NCI-H1417 treated with DMSO at 0.1 percent for 48 hours (cell line): ENCODE measurements at places on chromosomes 7 and 10.
A peak's percentile ranks its signal among the peaks of the same experiment; 100 is the strongest.

DNA sequence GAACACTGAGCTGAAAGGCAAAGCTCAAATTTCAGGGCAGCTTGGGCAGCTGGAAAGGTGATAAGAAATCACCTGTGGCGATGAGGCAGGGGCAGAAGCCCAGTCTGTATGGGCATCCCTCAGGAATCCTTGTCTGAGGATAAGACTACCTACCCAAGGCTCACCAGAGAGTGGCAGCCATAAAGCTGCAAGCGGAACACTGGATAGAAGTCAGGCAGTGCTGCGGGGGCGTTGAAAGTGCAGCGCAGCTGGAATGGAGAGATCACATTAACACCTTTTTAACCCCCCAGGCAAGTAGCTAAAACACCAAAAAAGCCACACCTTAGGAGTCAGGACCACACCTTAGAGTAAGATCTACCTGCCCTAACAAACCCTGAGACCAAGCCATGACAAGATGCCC lies 38.2 kb downstream of the ABCB5 start:
- no peak for DNase-seq

GRCh38 chr10:133520193-133520738 lies 6.9 kb upstream of the CYP2E1 start:
- DNase-seq, result no peak

DNA sequence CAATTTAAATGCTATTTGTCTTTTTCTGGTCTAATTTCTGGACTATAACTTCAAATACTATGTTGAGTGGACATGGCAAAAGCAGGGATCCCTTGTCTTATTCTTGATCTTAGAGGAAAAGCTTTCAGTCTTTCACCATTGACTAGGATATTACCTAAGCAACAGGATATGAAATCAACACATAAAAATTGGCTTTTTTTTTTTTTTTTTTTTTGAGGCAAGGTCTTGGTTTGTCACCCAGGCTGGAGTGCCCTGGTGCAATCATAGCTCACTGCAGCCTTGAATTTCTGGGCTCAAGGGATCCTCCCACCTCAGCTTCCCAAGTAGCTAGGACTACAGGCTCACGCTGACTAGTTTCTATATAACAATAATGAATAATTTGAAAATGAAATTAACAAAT lies 90.8 kb downstream of the JMJD1C start:
- DNase-seq, result no peak

- no peak for DNase-seq
Observed at GRCh38 chr10:124425227-124425962, 6.7 kb upstream of the OAT start.

DNA sequence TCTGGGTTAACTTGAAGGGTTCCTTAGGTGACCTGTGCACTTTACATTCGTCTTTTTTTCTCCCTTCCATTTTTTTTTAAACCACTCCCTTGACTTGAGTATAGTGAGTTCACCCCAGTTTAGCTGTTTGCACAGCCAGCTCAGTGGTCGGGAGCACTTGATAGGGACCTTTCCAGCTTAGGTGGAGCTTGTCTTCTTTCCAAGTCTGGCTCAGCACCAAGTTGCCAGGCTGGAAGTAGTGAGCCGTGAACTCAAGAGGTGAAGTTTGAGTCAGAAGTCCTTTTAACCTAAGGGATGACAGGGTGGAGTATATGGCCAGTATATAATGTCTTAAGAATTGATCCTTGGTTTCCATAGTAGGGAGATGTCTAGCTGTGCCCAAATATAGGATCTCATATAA lies 7.2 kb downstream of the DNAH11 start:
- DNase-seq, result no peak

GRCh38 chr10:115998301-115998700 lies 274.7 kb downstream of the GFRA1 start:
- DNase-seq, result no peak

GRCh38 chr10:3235996-3236510 lies 63.5 kb upstream of the PITRM1 start:
- DNase-seq, result no peak

DNA sequence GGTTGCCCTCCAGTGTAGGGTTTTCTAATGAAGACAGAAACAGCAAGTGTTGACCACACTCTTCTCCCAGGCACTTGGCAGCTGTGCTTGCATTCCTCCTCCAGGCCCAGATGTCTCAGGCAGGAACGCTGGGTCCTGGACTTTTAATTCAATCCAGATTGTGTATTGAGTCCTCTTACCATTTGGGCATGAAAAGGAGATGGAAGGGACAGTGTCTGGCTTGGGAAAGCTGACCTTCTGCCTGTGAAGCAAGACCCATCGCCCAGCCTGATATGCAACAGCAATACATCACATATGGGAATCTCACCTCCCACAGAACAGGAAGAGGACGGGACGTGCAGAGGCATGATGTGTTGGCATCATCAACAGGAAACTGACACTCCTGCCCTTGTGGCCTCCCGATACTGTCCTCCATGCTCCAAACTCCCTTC lies 174.4 kb upstream of the LYZL2 start:
- no peak for DNase-seq

GRCh38 chr7:102279537-102280400 lies 6.9 kb upstream of the SH2B2 start:
- DNase-seq, result no peak

DNA sequence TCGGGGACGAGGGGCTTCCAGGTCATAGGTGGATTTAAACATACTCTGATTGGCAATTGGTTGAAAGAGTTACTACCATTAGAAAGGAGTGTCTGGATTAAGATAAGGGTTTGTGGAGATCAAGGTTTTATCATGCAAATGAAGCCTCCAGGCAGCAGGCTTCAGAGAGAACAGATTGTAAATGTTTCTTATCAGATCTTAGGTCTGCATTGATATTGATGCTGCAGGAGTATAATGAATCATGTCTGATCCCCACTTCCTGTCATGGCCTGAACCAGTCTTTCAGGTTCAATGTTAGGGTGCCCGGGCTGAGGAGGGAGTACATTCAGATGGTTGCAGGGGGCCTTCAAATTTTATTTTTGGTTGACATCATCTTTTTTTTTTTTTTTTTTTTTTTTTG lies 51.4 kb downstream of the SH3PXD2A start:
- DNase-seq, result no peak

DNA sequence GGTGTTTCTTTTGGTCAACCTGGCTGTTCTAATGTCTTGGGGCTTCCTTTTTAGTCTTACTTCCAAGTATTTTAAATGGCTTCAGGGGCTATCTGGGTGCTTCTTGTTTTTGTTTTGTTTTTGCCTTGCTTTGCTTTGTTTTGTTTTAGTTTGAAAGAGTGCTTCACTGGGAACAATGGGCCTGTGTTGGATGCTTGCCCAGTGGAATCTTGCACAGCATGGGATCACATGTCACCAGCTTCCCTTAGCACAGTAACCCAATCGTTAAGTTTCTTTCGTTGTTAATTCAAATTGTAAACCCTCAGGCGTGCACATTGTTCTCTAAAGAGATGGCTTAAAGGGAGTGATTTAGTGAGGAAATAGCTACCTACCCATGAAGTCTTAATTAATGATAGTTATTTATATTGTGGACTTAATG lies 8.9 kb downstream of the COL17A1 start:
- DNase-seq, result peak; percentile 86

GRCh38 chr7:767941-768731 lies 41.1 kb upstream of the PRKAR1B start:
- peak; percentile 77 for DNase-seq

DNA sequence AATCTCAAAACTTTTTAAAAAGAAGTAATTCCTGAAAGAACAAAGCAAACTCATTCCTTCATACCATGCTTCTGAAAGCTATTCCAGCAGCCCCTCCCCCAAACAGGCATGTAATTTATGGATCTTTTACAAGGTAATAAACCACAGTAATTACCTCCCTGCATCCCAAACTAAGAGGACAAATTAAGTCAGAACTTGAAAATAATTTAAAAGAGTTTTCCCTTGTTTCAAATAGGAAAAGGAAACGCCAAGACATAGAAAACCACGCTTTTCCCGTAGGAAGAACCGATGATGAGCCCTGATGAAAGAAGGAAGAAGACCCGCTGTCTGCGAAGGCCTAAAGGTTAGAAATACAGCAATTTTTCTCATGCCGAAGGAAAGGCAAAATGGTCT lies 8.9 kb downstream of the HOXA4 start:
- no peak for DNase-seq

- no peak for DNase-seq
Observed at GRCh38 chr7:77382532-77382931, 33.6 kb downstream of the GSAP start.

DNA sequence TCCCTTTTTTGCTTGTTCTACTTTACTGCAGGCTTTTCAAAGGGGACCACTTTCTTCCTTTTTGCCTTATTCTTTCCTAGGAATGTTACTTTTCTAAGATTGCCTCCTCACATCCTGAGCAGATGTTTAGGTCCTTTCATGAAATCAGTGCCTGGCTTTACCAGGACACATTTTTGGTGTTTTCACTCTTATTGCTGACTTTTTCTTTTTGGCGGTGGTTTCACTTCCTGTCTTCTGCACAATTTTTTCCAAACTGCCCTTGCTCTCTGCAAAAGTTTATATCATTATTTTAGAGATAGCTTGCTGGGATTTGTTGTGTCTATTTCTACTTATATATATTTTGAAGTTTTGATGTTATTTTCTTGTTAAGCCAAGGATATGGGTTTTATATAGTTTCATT lies 332.2 kb upstream of the MTPN start:
- no peak for DNase-seq

GRCh38 chr7:2640846-2641316 lies 9.1 kb downstream of the TTYH3 start:
- no peak for DNase-seq

DNA sequence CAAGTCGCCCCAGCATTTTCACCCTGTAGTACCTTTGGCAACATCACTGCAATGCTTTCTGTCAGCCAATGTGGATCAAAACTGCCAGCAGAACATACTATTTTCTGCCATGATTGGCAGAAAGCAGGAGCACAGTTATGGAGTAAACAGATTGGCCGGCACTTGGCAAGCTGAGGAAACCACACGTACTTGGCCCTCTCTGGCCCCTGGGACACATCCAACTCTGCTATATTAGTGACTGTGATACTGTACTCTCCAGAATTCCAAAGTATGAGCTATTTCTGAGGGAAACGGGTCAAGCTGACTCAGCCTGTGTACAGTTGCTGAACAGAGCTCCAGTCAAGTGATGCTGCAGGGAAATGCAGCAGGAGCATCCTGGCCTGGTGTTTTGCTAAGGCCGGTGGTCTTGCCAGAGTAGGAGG lies 39.8 kb upstream of the LANCL2 start:
- DNase-seq, result no peak

DNA sequence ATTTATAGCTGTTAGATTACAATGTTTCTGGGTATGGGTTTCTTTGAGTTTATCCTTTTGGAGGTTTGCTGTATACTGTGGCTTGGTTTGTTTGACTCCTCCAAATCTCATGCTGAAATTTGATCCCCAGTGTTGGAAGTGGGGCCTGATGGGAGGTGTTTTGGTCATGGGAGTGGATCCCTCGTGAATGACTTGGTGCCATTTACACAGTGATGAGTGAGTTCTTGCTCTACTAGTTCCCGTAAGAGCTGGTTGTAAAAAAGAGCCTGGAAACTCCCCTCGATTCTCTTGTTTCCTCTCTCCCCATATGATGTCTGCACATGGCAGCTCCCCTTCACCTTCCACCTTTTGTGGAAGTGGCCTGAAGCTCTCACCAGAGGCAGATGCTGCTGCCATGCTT lies 324.1 kb downstream of the C7orf25 start:
- no peak for DNase-seq

DNA sequence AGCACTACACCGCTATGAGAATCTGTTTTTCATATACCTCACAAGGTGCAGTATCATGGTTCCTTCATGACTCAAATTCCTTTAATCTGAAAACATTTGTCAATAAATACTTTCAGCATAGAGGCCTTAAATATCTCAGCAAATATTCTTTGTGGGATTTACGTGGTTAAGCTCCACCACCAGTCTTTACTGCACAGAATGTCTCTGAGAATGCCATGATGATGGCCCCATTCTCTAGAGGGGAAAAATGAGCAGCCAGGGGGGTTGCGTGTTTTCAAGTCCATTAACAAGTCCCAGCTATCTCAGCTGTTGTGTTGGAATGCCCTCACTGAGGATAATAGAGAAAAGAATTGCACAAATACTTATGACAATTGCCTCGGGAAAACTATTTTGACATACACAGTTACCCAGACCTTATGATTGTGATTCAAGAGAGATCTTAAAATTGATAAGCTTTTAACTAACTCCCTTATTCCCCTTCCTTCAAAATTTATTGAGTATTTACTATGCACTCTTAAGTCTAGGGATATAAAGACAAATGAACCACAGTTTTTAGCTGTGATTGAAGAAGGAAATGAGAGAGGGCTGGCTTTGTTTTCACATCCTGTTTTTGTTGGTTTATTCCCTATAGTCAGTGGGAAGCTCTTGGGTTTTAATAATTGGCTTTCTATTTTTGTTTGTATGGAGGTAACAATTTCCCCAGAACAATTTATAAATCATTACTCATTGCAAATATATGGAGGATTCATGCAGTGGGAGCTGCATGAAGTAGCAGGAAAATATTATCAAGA lies 176.5 kb upstream of the VWC2 start:
- no peak for DNase-seq

- DNase-seq, result no peak
Observed at GRCh38 chr7:46015107-46015868, 94.2 kb upstream of the IGFBP3 start.

GRCh38 chr7:112195717-112196116 lies 10.5 kb downstream of the DOCK4 start:
- no peak for DNase-seq

GRCh38 chr10:49512121-49512809 lies 26.7 kb downstream of the ERCC6 start:
- DNase-seq, result no peak

GRCh38 chr7:24401628-24402593 lies 117.9 kb downstream of the NPY start:
- peak; percentile 17 for DNase-seq

- DNase-seq, result no peak
Observed at GRCh38 chr10:7913126-7913872, 95.0 kb downstream of the TAF3 start.

DNA sequence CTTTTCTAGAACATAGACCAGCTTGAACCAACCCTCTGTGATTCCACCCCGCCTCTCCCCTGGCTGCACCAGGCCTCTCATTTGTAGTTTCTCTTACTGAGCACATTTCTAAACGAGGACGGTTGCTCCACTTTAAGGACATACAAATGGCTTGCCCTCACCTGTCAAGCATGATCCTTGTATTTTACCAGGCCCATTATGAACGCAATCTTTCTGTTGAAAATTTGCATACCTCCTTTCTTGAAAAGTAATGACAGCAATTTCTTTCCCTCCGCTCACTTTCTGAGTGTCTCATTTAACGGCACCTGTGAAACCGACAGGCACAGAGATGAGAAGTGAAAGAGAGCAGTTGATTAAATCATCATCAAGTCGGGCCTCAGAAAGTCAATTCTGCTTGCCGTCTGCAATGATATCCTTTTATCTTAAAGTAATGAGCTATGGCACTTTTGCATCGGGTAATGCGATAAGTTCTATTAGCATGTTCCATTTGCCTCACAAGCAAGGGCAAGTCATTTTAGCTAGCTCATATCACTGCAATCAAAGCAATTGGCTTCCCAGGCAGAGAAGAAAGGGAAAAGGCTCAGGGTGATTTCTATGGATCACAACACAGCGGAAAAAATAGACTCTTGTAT lies 705.6 kb upstream of the GALNT17 start:
- no peak for DNase-seq
